Fibroblast of mammary gland (primary cell): ENCODE measurements at places on chromosomes 5 and 9.

GRCh38 chr9:80504601-80505230 lies 933.0 kb downstream of the TLE4 start:
- no peak for DNase-seq

DNA sequence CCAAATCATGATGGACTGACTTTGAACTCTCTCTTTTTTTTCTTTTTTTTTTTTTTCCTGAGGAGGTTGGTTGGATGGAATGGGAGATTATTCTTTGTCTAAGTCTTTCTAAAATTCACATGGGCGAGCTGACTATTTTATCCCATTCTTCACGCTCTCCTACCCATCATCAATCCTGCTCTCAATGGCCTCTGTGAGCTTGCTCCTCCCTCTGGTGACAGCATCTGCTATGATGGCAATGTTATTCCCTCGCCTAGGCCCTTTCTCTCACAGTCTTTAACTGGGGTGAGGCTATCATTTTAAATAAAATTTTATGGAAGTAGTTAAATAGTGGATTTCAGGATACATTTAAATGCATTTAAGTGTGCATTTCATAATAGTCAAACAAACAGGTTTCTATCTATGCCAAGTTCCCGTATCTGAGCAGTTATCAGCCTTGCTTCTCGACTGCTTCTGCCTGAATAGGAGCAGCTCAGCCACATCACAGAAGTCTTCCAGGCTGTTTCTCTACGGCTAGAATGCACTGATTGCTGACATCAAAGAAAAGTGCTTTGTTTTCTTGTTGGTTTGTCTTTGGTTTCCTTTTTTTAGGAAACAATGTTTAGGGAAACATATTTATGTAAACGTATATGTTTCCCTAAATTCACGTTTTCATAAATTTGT lies 2233.8 kb downstream of the MAT2B start:
- DNase-seq = no peak

DNA sequence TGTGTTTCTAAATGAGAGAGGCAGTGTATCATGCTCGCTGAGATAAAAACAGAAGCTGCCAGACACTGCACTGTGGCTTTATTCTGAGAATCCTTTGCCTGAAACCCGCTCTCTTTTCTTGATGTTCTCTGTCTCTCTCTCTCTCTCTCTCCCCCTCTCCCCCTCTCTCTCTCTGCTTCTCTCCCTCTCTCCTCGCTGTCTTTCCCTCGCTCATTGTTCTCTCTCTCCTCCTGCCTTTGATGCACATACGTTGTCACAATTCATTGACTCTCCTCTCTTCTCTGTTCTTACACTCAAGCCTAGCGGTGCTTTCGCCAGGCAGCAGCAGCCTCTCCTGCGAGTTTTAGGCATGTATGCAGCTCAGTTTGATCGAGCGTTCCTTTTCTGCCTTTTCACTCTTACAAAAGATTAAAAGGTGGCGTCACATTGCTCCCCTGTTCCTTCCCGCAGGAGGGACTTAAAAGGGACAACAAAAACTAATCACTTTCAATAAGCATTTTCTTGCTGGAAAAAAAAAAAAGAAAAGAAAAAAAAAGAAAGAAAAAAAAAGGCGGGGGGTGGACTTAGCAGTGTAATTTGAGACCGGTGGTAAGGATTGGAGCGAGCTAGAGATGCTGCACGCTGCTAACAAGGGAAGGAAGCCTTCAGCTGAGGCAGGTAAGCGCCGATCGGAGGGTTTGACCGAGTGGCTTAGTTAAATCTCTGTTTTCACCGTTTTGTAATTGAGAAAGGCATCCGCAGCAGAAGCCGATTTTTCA lies 717.9 kb upstream of the WWC1 start:
- DNase-seq = peak; percentile 46

- no peak for DNase-seq
Observed at GRCh38 chr5:160665460-160665859, 186.6 kb downstream of the ATP10B start.

GRCh38 chr9:112268413-112268812 lies 65.0 kb downstream of the PTBP3 start:
- no peak for DNase-seq

- peak; percentile 68 for DNase-seq
Observed at GRCh38 chr5:92544596-92544995, 1036.4 kb downstream of the NR2F1-AS1 start.

- DNase-seq = peak; percentile 44
Observed at GRCh38 chr5:66987949-66988838, 208.4 kb downstream of the CD180 start.

GRCh38 chr5:143648696-143649095 lies 163.3 kb upstream of the HMHB1 start:
- DNase-seq = no peak

GRCh38 chr5:178378527-178379484 lies 146.2 kb upstream of the PHYKPL start:
- no peak for DNase-seq

- DNase-seq = no peak
Observed at GRCh38 chr5:78660401-78660800, 11.8 kb upstream of the LHFPL2 start.

DNA sequence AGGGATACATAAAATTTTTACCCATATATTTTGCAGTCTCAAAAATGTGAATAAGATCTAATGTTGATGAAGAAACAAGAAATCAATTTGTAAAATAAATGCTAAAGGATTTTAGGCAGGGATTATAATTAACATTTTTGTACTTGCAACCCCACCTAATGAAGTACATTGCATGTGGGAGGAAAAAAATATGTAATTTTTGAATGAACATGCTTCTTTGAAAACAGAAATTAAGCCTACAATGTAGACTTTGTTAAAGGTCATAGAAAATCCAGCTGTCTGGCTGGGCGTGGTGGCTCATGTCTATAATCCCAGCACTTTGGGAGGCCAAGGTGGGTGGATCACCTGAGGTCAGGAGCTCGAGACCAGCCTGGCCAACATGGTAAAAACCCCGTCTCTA lies 15.6 kb downstream of the SLC27A6 start:
- DNase-seq = no peak

GRCh38 chr5:115317320-115317719 lies 20.9 kb upstream of the CCDC112 start:
- DNase-seq = no peak

DNA sequence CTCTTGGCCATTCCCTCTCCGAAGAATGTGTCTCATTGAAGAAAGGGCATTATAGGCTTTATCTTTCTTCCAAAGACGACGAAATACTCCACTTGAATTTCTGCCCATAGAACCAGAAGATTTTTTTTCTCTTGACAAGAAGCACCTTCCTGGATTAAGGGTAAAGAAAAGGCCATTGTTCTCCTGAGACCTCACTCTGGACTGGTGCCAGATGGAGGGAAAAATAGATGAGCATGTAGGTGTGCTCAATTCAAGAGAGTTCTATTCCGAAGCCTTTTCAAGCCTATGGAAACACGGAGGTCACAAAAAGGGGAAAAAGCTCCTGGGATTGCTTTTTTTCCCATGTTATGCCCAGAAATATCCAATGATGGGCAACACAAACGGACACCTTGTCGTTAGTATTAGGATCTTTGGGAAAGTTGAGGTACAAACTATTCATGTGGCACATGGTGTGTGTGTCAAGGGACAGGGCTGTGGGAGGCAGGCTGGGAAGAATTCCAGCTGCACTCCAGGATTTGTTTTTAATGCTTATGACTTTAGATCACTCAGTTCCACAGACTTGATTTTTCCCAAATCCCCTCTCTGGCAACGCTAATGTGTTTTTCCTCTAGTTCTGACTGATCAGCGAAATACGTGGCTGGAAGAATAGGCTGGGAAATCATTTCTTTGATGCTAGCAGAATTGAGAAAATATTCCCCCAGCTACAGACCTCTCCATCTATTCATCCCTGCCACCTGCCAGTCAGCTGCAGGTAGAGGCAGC lies 89.9 kb downstream of the SIL1 start:
- DNase-seq = peak; percentile 31

GRCh38 chr9:87968155-87968554 lies 6.2 kb downstream of the CDK20 start:
- no peak for DNase-seq

GRCh38 chr5:33049842-33050241 lies 338.7 kb downstream of the NPR3 start:
- DNase-seq = peak; percentile 89

DNA sequence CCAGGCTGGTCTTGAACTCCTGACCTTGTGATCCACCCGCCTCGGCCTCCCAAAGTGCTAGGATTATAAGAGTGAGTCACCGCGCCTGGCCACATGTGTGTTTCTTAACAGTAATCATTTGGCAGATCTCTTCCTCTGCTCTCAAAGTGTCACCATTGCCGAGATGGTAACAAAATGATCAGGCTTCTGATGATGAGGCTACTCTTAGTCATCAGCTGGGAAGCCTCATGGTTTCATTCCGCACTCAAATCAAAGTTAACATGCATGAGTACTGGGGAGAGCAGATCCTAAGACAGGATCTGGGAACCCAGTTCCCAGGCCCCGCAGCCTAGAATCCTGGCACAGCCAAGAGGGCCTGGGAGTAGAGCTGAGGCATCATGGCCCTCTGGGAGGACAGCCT lies 27.4 kb downstream of the BARHL1 start:
- peak; percentile 100 for DNase-seq
